ENCODE measurements at places on chromosomes 3 and 15.

DNA sequence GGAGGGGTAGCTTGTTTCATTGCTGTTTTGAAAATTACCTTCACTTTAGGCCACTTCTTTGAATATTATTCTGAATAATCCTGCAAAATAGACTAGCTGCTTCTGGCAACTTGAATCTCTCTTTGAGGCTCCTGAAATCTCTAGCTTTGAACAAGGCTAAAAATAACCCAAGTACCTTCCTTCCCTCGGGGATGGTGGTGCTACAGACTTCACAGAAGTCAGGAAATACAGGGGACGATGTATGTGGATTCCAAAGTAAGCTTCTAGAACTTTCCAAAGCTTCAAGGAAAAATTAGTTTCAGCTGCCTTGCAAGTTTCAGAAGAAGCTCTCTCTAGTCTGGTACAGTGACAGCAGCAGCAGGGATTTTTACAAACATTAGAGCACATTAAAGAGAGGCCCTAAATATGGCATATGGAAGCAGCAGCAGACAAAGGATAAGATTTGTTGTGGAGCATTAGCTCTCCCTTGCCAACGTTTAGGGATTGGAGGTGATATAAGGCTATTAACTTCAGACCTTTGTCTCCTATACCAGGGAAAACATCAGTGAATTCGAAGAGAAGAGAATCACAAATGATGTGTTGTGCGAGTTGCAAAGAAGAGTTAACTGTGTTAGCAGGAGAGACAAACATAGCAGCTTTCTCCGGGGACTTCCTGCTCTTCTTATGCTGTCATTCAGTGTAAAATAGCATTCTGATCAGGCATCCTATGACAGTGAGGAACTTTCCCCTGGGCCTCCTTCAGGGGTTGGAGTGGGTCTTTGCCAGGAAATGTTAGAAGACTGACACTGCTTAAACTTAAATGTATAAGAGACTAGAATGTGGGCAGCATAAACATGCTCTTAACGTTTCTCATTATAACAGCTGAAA, 783.0 kb upstream of the ARPP21 start:
- H3K27ac ChIP-seq = no peak overlapping the region
- no peaks in the 10 kb centered on the region for H3K36me3 ChIP-seq
- no peak for DNase-seq
- no peaks in the 10 kb centered on the region for H3K27me3 ChIP-seq
- no peaks in the 10 kb centered on the region for H3K4me1 ChIP-seq

DNA sequence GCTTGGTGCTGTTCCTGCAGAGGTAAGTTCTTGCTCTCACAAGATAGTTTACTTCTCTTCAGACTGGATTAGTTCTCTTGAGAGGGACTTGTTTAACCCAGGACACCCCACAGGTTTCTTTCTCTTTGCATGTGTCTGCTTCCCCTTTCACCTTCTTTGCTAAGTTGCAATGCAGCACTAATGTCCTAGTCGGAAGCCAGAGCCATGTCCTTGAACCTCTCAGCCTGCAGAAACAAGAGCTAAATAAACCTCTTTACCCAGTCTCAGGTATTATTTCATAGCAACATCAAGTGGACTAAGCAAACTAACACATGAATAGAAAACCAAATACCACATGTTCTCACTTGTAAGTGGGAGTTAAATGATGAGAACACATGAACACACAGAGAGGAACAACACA, 915.2 kb downstream of the NSUN3 start:
- no peaks in the 10 kb centered on the region for H3K4me1 ChIP-seq
- H3K4me3 ChIP-seq = no peak overlapping the region
- H3K27ac ChIP-seq = no peak overlapping the region
- H3K36me3 ChIP-seq = no peaks in the 10 kb centered on the region

- peak within 1 kb of the TSS; percentile 99 for H3K27ac ChIP-seq
- H3K27me3 ChIP-seq = peaks cover 23% of the 10 kb centered on the region
- peak within 1 kb of the TSS; percentile 97 for H3K4me3 ChIP-seq
These were observed at the start of gene CCDC66 for GRCh38 chr3:56556908-56557830. Gene CCDC66, plus strand, starts transcription at chr3:56557175. Its CDS starts 68 bp downstream, at chr3:56557243.

GRCh38 chr3:164806188-164806587, 272.1 kb downstream of the SI start:
- DNase-seq = no peak
- no peak overlapping the region for H3K4me3 ChIP-seq
- H3K27me3 ChIP-seq = no peaks in the 10 kb centered on the region
- no peaks in the 10 kb centered on the region for H3K4me1 ChIP-seq

Measured in activated T-helper 1 cell treated with anti-CD3 and anti-CD28 coated beads, Interleukin-12 subunit alpha, Interleukin-12 subunit beta, Interleukin-2, Interleukin-4 antibody, amounts not matched to agents 30 ng/mL and 10 ng/mL and 1 ng/mL, durations not matched to agents 14 hours and 24 hours and 36 hours (primary cell).